GM04503 (cell line): ENCODE measurements at places on chromosomes 4 and X.

DNA sequence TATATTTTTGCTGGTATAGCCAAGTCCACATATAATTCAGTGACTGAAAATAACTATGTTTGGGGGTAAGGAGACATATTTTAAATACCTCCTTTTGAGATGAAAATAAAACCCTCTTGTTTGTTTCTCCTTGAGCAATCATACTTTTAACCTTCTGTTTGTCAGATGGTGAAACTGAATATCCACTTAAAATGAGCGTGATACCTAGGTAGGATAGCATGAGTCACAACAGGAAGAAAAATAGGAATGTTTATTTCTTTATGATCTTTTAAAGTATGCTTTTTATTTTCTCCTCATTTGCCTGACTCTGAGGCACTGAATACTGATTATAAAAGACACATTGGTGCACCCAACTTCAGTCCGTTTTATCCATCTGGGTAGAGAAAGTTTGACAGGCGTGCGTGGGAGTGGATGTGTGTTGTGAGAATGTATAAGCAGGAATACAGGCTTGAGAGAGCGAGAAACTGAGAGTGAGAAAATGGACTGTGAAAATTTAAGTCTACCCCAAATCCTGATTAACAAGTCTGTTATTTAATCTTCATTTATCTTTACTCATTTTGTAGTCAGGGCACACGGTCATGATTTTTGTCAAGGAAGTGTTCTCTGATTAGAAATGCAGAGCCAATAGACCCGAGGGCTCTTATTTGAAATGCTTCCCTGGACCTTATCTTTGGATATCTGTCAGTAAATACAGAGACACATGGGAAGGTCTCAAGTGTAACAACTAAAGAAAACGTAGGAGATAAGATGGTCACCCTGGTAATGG lies 62.1 kb upstream of the ANTXR2 start:
- no peak for DNase-seq

GRCh38 chr4:10201381-10202223 lies 85.0 kb upstream of the WDR1 start:
- no peak for DNase-seq

- peak; percentile 15 for DNase-seq
Measured at GRCh38 chrX:153333821-153334653, at the start of gene ZNF275. TSS of gene ZNF275 (plus strand) at chrX:153334153. CDS start at chrX:153336680, 2,527 bp downstream.

DNA sequence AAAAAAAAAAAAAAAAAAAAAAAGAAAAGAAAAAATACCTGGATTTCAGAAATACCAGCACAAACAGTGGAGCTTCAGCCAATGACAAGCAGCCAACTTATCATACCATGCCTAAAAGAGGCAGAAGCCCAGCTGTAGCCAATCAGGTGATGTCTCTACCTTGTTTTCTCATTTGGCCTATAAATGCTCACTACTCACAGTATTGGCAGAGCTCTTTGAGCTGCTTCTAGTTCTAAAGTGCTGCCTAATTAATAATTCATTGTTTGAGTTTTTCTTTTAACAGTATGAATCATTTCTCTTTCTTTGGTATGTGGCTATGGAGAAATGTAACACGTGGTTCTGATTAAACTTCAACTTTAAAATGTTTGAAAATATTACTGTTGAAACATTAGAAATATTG lies 188.8 kb upstream of the TECRL start:
- no peak for DNase-seq

- no peak for DNase-seq
Measured at GRCh38 chrX:49029876-49030275, 13.3 kb downstream of the TFE3 start.

- DNase-seq = peak; percentile 9
Measured at GRCh38 chrX:130413415-130413814, 11.6 kb downstream of the RBMX2 start.

- no peak for DNase-seq
Measured at GRCh38 chr4:21046141-21046540, 345.9 kb downstream of the PACRGL start.

DNA sequence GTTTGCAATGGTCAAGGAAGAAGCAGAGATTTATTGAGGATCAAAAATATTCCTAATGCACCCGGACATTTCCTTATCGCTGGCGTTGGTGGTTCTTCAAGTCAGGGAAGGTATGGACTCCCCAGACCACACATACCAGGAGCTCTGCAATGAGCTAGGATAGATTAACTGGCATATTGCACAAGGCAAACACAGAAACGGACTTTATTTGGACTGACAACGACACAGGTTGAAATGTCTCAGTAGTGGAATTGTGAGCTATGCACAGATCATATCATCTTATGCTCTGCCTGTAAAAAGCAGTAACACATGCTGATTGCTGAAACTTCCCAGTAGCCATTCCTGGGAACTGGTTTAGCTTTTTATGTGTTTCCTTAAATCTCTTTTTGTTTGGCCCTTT lies 1.7 kb downstream of the TSPAN7 start:
- DNase-seq = no peak

DNA sequence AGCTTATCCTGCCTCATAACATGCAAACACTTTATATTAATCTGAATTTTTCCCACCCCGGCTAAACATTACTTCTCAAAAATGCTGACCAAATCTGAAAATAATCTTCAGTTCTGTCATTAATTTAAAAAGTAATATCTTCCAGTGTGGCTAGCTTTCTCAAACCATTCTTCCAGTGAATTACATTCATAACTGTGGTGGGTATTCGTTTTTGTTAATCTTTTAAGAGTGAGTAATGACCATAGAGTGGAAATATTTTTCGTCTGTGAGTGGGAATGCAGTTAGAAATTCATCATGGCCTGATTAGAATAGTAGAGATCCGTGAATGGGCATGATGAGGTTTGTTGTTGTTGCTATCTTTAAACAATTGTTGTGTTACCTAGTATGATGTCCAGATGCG lies 138.6 kb upstream of the SFRP2 start:
- DNase-seq = peak; percentile 48

DNA sequence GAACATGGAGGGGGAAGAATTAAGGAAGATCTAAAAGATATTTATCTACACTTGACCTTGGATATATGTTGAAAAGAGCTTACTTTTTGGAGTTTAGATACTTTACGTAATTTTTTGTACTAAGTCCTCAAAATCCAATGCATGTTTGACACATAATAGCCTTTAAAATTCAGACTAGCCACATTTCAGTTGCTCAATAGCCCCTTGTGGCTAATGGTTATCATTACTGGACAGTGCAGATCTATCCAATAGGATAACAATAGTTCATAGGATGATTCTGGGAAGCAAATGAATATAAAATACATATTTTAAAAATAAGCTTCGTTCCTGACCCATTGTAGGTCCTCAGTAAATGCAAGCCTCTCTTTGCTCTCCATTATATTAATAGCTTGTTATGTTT lies 13.8 kb downstream of the AP1AR start:
- no peak for DNase-seq

GRCh38 chr4:153676984-153677383 lies 7.1 kb upstream of the TLR2 start:
- peak; percentile 37 for DNase-seq

GRCh38 chr4:169351872-169352271 lies 81.1 kb upstream of the SH3RF1 start:
- no peak for DNase-seq

DNA sequence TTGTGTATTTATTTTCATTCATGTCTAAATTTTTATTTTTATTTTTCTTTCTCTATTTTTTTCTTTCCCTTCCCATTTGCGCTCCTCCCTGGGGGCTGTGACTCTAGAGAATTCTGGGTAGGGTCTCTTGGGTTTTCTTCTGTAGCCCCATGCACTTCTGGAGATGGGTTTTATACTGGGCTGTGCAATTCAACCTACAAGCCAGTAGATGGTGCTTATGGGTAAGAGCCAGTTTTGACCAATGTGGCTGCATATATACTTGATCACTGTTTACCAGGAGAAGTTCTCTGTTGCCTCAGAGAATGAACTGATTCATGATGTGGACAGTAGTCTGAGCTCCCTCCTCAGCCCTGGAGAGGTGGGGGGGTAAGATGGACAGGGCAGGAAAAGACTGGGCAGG lies 614.6 kb downstream of the PCDH19 start:
- no peak for DNase-seq

DNA sequence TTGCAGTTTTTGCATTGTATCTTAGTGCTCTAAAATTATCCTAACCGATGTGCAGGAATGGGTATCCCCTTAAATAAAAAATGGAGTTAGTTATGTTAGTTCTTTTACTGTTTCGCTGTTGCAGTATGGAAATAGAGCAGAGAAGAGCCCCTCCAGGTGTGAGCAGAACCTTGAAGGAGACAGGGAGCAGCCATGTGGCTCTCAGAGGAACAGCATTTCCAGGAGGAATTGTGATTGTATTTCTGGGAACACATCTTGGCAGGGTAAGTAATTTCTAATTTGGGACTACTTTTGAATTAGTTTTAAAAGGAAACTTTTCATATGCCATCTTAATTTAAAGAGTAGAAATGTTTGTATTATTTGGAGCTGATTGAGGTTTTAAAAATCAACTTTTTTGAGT lies 5.3 kb upstream of the CCDC158 start:
- DNase-seq = no peak

DNA sequence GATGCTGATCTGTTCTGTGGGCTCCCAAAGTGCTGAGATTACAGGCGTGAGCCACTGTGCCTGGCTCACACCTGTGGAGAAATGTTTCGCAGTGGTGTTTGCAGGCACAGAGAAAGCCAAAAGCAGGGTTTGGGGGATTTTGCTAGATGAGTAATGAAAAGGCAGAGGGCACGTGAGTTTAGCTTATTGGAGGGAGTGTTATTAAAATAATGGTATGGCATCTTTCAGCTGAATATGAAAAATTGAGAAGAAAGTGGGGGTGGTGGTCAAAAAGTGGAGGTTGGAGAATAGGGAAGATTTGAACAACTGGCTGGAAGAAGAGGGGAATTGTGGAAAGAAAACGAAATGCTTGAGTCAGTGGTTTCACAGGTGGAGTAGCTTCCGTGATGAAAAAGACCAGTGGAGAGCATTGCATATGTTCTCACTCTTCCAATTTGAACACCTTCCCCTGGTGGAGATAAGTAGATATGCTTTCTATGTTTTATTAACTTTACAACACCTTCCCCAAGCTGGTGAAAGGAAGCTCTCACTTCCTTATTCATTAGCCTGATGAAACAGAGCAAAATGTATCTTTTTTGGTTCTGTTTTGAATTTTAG lies 1.1 kb upstream of the CHST7 start:
- no peak for DNase-seq

GRCh38 chrX:53171356-53171755 lies 53.7 kb downstream of the KDM5C start:
- no peak for DNase-seq

- DNase-seq = no peak
Measured at GRCh38 chr4:87209696-87210095, 10.7 kb downstream of the KLHL8 start.

DNA sequence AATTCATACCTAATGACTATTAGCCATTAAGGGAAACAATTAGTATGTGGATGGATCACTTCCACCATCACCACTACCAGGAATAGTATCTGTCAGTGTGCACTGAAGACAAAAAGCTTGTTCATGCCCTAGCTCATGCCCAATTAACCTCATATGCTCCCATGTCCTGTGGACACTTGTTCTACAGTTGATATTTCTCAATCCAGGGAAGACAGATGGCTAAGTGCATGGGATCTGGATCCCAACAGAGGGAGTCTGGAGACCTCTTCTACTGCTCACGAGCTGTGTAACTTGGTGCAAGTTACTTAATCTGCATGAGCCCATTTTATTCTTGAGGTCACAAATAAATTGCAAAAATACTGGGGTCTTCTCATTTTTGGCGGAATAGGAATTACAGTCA lies 23.7 kb downstream of the AMOT start:
- DNase-seq = no peak

- DNase-seq = no peak
Measured at GRCh38 chrX:49949961-49950360, 27.6 kb downstream of the CLCN5 start.

DNA sequence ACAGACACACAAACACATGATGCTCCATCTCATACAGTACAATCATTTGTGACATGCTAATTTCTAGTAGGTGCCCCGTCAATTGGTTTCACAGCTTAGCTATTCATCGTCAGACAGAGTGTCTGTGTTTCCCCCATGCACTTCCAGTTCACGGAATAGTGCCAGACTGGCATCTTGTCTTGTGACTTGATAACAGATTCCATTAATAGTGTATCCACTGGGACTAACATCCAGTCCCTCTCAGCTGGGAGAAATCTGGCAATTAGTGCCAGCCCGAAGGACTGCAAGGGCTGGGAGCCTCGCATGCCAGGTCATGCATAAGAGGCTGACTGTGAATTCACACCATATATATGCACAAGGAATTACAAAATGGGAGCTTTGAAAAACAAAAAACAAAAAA lies 20.2 kb upstream of the GATB start:
- no peak for DNase-seq

DNA sequence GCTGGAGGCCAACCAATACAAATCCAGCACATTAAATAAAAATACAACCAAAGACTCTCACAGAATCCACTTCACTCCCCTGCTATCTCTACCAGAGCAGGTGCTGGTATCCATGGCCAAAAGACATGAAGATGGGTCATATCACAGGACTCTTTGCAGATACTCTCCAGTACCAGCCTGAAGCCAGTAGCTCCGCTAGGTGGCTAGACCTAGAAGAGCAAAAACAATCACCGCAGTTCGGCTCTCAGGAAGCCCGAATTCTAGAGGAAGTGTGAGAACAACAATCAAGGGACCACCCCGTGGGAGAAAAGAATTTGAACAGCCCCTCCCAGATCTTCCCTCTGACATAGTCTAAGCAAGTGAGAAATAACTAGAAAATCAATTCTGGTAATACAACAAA lies 20.2 kb downstream of the CLIC2 start:
- no peak for DNase-seq
